ENCODE measurements at places on chromosomes 13 and 19.

DNA sequence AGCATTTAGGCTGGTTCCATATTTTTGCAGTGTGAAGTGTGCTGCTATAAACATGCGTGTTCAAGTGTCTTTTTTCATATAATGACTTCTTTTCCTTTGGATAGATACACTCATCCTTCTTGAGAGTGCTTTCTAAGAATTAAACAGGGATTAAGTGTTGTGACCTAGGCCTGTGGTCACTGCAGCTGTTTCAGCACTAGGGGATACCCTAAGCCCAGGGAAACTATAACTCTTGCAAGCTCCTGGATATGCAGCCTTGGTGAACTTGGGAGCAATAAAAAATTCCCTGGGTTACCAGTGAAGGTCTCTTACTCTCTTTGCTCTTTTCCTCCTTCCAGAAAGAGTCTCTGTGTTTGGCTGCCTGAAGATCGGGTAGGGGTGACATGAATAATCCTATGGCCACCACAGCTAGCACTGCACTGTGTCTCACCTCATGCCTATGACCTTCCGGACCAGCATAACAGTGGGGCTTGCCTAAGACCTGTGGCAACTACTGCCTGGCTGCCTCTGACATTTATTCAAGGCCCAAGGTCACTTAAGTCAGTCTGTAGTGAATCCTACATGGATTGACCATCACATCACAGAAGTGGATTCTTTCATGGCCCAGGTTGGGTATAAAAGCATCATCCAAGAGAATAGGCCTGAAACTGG is 799.7 kb downstream of the DACH1 start:
- no peak for DNase-seq

DNA sequence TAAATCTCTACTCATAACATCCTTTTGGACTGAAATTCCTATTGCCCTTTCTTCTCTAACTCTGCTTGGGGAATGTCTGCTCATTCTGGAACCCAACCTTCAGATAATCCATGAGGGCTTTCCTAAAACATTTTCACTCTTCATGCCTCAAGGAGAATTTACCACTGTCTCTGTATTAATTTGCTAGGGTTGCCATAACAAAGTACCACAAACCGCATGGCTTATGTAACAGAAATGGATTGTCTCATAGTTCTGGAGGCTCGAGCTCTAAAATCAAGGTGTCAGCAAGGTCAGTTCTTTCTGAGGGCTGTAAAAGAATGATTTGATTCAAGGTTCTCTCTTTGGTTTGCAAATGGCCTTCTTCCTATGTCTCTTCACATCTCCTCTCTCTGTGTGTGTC is 209.7 kb downstream of the LACC1 start:
- DNase-seq, result no peak

GRCh38 chr19:35253316-35254286 is 4.8 kb downstream of the LSR start:
- peak; percentile 52 for DNase-seq

GRCh38 chr19:47267350-47267759 is 7.3 kb upstream of the INAFM1 start:
- no peak for DNase-seq

- DNase-seq, result no peak
Observed at GRCh38 chr19:57282011-57282643, 1.8 kb downstream of the ZNF460 start.

GRCh38 chr19:57755031-57755430 is 8.4 kb downstream of the ZNF776 start:
- no peak for DNase-seq

DNA sequence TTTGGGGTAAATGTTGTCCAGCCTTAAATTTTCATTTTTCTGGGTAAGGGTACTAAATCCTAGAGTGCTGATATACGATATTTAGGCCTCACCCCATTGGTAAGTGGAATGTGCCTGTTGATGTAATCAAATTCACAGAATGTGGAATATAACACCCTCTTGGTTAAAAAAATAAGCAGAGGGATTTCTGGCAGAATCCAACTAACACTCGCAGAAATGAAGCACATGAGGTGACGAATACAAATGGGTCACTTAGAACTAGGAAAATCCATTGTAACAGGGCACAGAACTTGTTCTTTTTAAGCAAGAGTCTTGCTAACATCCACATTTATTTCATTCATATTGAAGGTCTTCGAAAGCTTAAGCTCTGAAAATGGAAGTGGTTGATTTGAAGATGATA is 320.3 kb downstream of the SHISA2 start:
- no peak for DNase-seq

- no peak for DNase-seq
Observed at GRCh38 chr19:3975144-3975543, 4.2 kb upstream of the DAPK3 start.

GRCh38 chr19:45499196-45500180 is 1.2 kb downstream of the PPM1N start:
- DNase-seq, result no peak

DNA sequence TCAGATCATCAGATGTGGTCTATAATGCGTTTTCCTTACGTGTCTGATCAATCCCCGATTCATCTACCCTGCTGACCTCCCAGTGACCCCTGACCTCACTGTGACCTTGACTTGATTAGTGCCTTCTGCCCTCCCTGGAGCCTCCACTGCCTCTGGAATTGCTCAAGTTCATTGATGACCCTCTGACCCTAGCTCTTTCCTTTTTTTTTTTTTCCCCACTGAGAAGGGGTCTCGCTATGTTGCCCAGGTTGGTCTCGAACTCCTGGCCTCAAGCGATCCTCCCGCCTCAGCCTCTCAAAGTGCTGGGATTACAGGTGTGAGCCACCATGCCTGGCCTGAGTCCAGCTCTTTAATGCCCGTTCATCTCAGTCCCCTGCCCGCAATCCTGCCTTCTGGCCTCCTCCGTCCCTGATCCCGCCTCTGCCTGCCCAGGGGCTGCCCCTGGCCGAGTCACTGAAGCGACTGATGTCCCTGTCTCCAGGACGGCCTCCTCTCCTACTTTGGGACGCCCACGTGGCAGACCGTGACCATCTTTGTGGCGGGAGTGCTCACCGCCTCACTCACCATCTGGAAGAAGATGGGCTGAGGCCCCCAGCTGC is 4.0 kb upstream of the FTL start:
- DNase-seq, result no peak

- DNase-seq, result no peak
Observed at GRCh38 chr19:33802001-33802400, 5.3 kb downstream of the KCTD15 start.

DNA sequence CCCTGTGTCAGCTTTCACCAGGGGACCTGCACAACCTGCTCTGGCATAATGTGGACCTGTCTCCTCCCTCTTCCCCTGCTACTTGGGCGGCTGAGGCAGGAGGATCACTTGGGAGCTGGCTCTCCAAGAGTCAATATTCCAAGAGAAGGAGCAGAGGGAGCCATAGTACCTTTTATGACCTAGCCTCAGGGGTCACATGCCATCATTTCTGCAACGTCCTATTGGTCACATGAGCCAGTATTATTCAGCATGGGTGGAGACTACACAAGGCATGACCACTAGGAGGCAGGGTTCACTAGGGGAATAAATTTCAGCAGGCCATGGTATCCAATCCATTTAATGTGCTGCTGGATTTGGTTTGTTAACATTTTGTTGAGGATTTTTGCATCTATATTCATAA is 12.0 kb upstream of the SHFL start:
- no peak for DNase-seq

- no peak for DNase-seq
Observed at GRCh38 chr13:46170687-46171086, 11.3 kb downstream of the LCP1 start.

- DNase-seq, result no peak
Observed at GRCh38 chr19:38033658-38034491, 126.9 kb downstream of the SIPA1L3 start.

- DNase-seq, result no peak
Observed at GRCh38 chr13:78714717-78715116, 55.8 kb upstream of the OBI1 start.

- no peak for DNase-seq
Observed at GRCh38 chr13:107770541-107770940, 444.8 kb downstream of the LIG4 start.

- no peak for DNase-seq
Observed at GRCh38 chr19:44696939-44697669, 1.8 kb upstream of the CEACAM16 start.

- DNase-seq, result no peak
Observed at GRCh38 chr13:26254583-26255111, 718 bp downstream of the CDK8 start.

- DNase-seq, result no peak
Observed at GRCh38 chr19:55097864-55098715, 19.3 kb downstream of the PPP1R12C start.

- DNase-seq, result no peak
Observed at GRCh38 chr19:3365836-3366752, at the start of gene NFIC. Gene NFIC (plus strand): TSS chr19:3366583. CDS start chr19:3366637, 54 bp downstream.

DNA sequence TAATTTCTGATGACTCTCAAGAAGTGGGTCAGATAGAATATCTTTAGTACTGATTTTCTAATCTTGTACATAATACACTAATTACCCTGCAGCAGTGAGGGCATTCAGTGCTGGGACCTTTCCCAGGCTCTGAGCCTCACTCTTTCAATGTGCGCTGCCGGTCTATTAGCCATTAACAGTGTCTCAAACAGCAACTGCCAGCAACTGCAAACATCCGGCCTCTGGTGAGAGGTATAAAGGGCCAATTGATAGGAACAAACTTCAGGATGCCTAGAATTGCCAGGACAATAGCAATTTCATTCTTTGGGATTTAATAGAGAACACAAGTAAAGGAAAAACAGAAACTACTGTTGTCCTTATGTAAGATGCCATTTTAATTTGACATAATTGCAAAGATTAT is 604.4 kb upstream of the SPRY2 start:
- no peak for DNase-seq

DNA sequence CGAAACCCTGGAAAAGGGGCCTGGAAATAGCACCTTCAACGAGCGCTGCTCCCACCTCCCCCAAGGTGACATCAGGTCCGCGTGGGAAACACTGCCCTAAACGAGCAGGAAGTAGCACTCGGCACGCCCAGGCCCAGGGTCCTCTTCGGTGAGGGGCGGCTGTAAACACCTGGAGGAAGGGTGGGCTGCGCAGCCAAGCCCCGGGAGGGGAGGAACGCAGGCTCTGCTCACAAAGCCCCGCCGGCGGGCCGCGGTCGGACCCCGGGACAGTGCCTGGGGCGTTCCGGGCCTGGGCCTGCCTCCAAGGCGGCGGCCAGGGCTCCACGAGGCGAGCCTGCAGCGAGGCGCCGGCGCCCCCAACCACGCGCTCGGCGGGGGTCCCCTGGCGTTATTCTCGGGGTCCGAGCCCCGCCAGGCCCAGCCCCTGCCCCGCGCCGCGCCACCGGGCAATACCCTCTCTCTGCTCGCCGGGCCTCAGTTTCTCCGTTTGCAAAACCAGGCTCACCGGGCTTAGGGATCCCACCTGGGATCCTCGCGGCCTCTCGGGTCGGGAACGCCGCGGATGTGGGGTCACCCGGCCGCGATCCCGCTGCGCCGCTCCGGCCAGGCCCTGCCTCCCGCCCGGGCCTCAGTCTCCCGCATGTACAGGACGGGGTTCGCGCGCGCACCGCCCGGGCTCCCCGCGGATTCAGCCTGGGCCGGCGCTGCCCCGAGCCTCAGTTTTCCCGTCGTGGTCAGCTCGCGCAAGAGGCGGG is 630 bp downstream of the RNF126 start:
- DNase-seq, result no peak

DNA sequence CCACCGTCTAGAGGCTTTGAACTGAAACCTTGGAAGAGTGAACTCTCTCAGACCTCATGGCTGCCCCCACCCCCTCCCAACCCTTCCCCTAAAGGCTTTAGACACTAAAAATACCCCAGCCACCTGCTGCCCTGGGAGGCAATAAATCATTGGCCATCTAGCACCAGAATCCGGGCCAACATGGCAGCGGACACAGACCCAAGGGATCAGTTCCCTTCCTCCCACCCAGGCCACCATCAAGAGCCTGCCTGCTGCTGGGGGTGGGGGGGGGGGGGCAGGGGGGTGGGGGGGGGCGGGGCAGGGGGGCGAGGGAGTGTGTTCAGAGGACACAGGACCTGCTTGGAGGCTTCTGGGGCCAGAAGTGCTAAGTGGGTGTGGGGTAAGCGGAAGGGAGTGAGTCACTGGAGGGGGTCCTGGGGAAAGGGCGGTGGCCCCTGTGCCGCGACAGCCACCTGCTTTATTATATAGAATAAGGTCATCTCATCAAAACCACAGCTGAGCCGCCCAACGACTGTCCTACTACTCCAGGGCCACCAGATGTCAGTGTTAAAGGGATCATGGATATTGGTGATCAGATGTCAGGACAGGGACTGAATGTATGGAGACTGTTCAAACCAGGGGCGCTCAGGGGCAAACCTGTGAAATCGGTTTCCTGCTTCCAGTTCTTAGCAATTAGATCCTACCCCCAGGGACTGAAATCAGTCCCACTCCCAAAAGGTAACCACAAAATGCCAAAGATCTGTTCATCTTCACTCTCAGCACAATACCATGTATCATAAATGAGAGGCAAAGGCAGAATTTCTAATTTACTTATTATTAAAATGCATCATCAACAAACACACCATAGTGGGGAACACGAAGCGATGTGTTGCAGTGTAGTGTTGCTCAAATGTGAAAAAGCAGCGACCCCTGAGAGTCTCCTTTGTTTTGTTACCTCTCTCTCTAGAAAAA is 24.3 kb downstream of the ARL11 start:
- DNase-seq, result no peak

- no peak for DNase-seq
Observed at GRCh38 chr19:28934631-28935030, 278.3 kb downstream of the UQCRFS1 start.

DNA sequence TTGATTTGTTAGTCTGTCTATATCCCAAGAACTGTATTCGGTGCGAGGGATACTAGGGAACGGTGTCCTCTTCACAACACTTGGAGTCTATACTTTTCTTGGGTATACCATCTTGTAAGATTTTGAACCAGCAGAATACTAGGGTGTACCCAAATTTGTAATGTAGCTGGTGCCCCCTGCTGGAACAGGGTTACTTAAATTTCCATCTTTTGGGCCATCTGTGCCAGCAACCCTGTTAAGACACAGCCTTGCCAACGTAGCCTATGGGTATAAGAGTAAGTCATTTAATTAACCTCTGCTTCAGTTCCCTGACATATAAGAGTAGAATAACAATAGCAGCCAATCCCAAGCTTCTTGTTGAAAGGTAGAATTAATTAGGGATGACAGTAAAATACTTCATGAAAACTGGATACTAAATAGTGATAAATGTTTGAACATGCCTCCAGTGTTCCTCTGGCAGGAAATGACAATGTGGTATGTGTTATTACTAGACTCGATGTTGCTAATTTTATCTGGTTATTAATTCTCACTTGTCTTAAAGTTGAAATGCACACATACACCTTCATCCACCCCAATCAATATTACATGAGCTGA is 607.6 kb downstream of the FGF9 start:
- no peak for DNase-seq

- DNase-seq, result no peak
Observed at GRCh38 chr19:49071860-49072547, 495 bp downstream of the KCNA7 start.

- no peak for DNase-seq
Observed at GRCh38 chr13:38590796-38591507, 95.9 kb upstream of the FREM2 start.

- DNase-seq, result no peak
Observed at GRCh38 chr13:43221611-43222010, 198.2 kb downstream of the DNAJC15 start.

- no peak for DNase-seq
Observed at GRCh38 chr13:28568286-28568685, 73.4 kb upstream of the FLT1 start.

- no peak for DNase-seq
Observed at GRCh38 chr19:39046037-39046821, 13.9 kb upstream of the FBXO27 start.

- DNase-seq, result no peak
Observed at GRCh38 chr13:106560821-106561220, 7.1 kb downstream of the ARGLU1 start.
